Dermis blood vessel endothelial cell (primary cell): ENCODE measurements at places on chromosomes 7 and 10. TPM values are rescaled to one million over a fixed set of nuclear protein-coding genes. Genes with fewer than 3 reads are reported as not detected.

DNA sequence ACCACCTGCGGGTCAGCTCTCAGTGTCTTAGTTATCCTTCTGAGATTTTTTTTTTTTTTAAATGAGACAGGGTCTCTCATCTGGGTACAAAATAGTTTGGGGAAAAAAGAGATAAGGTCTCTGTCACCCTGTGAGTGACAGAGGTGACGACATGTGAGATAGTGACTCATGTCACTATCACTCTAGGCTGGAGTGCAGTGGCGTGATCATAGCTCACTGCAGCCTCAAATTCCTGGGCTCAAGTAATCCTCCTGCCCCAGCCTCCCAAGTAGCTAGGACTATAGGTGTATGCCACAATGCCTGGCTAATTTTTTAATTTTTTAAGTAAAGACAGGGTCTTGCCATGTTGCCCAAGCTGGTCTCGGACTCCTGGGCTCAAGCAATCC, 10.4 kb downstream of the BLVRA start:
- DNase-seq, result no peak

DNA sequence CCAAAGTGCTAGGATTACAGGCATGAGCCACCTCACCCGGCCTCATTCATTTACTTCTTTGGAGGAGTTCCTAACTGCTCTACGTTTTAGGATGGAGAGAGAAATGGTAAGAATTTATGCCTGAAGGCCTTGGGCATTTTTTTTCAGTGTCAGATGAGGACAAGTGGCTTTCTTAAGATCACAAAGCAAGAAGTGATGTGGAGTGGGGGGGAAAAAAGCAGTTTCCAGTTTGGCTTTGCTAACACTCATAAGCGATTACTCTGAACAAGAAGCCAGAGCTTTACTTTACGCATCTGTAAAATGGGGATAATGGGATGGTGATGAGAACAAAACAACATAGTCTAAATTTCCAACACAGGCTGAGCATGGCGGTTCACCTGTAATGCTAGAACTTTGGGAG, 2.6 kb upstream of the PPIA start:
- DNase-seq, result no peak

DNA sequence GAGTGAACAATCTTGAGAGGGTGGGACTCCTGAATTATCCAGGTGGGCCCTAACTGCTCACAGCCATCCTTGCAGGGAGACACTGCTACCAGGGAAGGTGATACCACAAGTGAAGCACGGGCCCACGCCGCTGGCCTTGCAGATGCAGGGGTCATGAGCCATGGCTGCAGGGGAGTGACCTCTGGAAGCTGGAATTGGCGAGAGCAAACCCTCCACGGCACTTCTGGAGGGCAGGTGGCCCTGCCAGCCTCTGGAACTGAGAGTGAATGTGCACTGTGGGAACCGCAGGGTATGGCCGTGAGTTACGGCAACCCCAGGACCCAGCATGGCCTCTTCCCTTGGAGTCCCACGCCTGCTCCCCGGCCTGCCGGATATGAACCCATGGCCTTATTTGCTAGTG, 37.5 kb downstream of the STK32C start:
- no peak for DNase-seq

NUTM2B gene
- 0.33 and 0.51 TPM in 2 replicates for total RNA-seq

SAP25 gene
- not detected in 2 replicates for total RNA-seq

GRCh38 chr10:95440756-95441546, 120.2 kb downstream of the SORBS1 start:
- DNase-seq, result no peak
